CD8-positive, alpha-beta memory T cell (primary cell): ENCODE measurements at places on chromosomes 2 and 18.

DNA sequence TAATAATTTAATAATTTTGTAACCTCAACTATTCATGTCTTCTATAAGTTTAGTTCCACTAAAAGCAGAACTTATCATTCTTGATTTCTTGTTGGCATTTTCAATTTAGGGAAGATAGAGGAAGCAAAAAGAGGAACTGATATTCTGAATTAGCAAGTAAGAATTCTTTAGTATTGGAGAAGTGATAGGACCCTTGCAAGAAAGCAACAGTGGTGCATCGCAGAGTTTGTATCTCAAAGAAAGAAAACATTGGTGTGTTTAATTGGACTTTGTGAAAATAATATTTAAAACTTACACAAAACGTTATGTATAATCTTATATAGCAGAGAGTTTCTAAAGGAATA lies 36.5 kb upstream of the TNFRSF11A start:
- DNase-seq = no peak

DNA sequence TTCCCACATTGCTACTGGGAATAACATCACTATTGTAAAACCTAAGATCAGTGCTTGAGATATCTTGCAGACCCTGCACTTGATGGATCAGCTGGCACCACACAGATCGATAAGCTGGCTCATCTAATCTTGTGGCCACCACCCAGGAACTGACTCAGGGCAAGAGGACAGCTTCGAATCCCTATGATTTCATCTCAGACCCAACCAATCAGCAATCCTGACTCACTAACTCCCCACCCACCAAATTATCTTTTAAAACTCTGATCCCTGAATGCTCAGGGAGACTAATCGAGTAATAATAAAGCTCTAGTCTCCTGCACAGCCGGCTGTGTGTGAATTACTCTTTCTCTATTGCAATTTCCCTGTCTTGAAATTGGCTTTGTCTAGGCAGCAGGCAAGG lies 11.3 kb upstream of the TEX44 start:
- no peak for DNase-seq

- no peak for DNase-seq
Observed at GRCh38 chr2:71220743-71221142, 6.2 kb downstream of the PAIP2B start.

GRCh38 chr18:25282282-25282681 lies 69.7 kb downstream of the ZNF521 start:
- no peak for DNase-seq

DNA sequence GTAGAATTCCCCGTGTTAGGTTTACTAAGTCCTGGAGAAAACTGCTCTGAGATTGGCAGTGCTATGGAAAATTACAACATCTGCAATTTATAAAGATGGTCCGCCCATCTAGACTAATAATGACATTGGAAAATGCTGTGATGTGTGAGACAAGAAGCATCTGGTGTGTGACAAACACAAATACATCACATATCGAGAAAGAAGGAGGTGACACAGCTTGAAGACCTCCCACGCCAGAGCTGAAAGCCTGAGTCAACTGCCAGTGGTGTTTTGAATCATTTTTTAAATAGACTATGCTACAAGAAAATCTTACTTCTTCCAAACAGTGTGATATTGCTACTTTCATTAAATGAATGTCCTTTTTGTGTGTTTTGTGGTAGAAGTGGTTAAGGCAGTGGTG lies 8.6 kb upstream of the ANO7 start:
- DNase-seq = no peak

- DNase-seq = no peak
Observed at GRCh38 chr2:95346231-95346737, 49.1 kb downstream of the KCNIP3 start.

GRCh38 chr18:44881461-44882162 lies 200.9 kb downstream of the SETBP1 start:
- DNase-seq = no peak

- no peak for DNase-seq
Observed at GRCh38 chr2:150486539-150487484, 655 bp downstream of the RND3 start.

- no peak for DNase-seq
Observed at GRCh38 chr2:197258580-197258979, 52.0 kb downstream of the ANKRD44 start.

GRCh38 chr2:8692783-8693156 lies 10.9 kb downstream of the ID2 start:
- DNase-seq = no peak

DNA sequence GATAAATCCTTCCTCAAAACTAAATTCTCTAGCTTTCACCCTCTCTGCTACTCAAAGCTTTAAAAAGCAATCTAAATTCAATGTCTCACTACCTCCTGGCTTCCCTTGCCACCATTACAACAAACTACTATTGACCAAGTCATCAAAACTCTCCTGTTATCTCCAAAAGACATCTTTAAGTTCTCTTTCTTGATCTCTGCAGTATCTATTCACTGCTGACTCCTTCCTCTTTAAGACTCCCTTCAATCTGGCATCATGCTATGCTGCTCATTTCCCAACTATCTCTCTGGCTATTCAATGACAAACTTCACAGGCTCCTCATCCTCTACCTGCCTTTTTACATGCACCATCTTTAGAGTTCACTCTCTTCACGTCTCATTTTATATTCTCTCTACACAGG lies 5.9 kb downstream of the PPP3R1 start:
- no peak for DNase-seq

- no peak for DNase-seq
Observed at GRCh38 chr2:96866586-96866985, 3.3 kb downstream of the SEMA4C start.

- DNase-seq = no peak
Observed at GRCh38 chr2:162477011-162477410, 133.1 kb downstream of the GCA start.
